Upper lobe of left lung (tissue), 6 donors: ENCODE measurements at places on chromosomes 7 and 10.

DNA sequence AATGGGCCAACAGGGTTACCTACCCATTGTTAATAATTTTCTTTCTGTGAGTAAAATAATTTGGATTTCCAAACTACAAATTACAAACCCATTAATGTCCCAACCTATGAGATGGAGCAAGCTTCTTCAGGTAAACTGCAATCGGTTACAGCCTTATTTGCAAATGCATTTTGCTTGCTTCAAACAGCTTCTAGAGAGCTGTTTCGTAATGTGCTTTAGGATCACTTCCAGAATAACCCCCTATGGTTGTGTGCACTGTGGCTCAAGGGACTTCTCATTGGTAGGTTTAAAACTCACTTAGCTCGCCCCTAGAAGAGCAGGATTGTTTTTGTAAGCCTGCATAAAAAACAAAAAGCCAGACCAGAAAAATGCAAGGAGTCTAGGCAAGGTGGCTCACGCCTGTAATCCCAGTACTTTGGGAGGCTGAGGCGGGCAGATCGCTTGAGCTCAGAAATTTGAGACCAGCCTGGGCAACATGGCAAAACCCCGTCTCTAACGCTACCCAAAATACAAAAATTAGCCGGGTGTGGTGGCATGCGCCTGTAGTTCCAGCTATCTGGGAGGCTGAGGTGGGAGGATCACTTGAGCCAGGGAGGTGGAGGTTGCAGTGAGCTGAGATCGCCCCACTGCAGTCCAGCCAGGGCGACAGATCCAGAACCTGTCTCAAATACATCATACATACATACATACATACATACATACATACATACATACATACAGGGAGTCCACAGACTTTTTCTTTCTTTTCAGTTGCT lies 3.3 kb upstream of the MAP3K8 start:
- no peak for DNase-seq

DNA sequence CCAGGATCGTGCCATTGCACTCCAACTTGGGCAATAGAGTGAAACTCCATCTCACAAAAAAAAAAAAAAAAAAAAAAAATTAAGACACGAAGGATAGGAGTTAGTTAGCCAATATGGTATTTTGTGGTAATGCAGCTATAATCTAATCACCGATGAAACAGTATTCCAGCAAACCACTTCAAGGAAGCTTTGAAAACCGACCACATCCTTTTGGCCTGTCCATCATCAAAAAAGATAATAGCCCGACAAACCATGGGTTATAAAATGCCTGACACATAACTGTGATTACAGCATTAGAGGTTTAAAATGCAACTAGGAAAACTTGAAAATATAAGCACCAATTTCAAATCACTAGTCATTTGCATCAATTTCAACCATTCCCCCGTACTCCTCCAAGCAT lies 728.6 kb upstream of the C7orf33 start:
- DNase-seq: no peak

GRCh38 chr10:124698545-124699469 lies 45.4 kb downstream of the FAM53B start:
- DNase-seq: no peak

DNA sequence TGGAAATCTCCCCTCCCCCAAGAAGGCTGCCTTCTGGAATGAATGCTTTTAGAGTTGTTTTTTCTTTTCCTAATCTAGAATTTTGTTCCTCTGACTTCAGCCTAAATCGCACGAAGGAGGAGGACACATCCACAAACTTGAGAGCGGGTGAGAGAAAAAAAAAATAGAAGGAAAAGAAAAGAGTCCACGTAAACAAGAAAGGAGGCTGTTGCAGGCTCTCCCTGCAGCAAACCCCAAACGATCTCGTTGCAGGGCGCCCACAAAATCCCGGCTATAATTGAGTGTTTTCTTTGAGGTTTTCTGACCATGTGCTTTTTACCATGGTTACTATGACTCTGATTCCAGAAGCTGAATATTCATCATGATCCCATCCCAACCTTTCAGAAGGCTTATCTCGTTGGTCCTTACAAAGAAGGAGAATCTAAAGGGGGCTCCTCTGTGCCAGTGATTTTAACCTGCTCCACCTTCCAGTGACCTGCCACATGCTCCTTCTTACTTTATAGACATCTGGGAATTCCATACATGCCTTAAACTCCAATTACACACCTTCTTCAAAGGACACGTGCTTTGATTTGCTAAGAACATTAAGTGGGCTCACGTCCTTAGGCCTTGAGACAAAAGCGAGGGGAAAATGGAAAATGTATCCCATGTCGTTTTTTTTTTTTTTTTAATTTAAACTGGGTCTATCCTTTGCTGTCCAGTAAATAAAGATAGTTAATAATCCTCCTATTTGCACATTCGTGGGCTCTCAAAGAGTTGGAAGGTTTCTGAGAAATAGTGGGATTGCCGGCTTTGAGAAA lies 5.8 kb downstream of the TWIST1 start:
- DNase-seq: no peak

GRCh38 chr7:24229481-24230226 lies 54.3 kb upstream of the NPY start:
- DNase-seq: no peak

DNA sequence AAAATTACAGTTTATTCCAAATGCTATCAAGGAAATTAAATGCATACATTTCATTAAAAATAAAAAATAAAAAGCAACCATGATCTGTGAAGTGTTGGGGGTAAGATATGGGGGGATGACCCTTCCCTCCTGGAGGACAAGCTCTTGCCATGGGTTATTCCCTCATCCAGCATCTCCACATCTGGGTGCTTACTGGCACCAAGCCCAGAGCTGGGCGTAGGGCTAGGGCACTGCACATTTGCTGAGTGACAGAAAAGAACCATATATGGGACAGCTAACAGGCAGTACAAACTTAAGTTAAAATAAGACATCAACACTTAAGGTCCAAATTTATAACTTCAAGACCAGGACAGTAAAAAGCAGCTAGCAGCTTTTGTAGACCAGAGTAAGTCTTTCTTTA lies 10.2 kb downstream of the CCDC6 start:
- DNase-seq: no peak

- no peak for DNase-seq
Measured at GRCh38 chr10:94546049-94546900, 687 bp downstream of the HELLS start.

- no peak for DNase-seq
Measured at GRCh38 chr7:104943502-104944343, 70.3 kb upstream of the KMT2E start.

DNA sequence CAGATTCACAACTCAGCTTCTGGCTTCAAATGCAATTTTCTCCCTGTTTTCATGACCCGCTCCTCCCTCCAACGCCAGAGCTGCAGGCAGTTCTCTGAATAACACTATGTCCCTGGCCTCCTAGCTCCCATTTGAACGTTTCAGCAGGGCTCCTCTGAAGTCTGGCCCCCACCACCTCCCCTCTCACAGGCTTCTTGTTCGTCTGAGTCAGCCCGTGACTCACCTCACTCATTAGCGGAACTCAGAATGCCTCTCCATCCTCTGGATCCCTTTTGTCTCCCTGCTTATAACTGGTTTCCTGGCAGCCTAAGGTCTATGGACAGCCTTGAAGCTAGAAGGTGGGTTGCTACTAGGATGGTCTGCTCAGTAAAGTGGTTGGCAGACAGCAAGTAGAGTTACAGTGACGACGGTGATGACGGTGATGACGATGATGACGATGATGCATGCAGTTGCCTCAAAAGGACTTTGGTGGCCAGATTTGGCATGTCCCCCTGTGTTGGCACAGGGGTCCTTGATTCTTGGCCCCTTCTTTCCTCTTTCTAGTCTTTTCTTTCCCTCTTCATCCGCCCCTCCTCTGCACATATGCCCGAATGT lies 83.3 kb upstream of the MKLN1 start:
- no peak for DNase-seq

GRCh38 chr10:103276896-103277712 lies at the start of gene INA:
Gene INA, plus strand, starts transcription at chr10:103277138. Its CDS starts 74 bp downstream, at chr10:103277212.
- peak; percentile 79 for DNase-seq

DNA sequence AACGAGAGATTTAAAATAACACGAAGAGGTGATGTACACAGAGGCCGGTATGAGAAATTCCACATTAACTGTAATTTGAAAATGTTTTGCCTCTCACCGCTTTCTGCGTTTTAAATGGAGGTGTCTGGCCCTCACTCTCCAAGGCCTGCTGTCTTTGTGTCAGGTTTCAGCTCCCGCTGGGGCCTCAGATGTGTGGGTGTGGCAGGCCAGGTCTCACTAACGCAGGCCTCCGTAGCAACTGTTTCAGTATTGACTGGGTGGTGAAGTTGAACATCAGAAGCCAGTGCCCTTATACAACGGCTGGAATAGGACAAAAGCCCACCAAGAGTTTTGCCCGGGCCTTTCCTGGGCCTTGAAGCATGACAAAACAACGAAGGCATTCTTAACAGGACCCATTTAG lies 303.1 kb downstream of the ADARB2 start:
- DNase-seq: no peak

- DNase-seq: peak; percentile 12
Measured at GRCh38 chr10:43250615-43251418, 16.0 kb downstream of the RASGEF1A start.
